Adipocyte (in vitro differentiated cells): ENCODE measurements at places on chromosomes 4 and X.

DNA sequence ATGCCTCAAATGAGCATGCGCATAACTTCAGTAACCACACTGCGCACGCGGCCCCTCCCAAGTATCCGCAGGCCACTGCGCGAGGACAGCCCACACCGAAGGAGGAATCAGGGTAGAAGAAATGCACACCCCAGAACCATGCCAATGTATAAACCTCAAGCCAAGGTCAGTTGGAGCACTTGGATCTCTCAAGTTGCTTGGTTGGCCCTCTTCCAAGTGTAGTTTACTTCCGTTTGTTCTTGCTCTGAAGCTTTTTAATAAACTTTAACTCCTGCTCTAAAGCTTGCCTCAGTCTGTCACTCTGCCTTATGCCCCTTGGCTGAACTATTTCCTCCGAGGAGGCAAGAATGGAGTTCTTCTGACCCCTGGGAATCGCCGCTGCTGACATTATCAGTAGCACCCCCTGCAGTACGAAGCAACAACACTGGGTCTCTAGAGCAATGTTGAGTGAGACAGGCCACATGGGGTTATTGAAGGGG is 22.0 kb upstream of the SPINK2 start:
- DNase-seq = no peak

- no peak for DNase-seq
These were observed 1.4 kb downstream of the TMA16 start for GRCh38 chr4:163495900-163496299.

DNA sequence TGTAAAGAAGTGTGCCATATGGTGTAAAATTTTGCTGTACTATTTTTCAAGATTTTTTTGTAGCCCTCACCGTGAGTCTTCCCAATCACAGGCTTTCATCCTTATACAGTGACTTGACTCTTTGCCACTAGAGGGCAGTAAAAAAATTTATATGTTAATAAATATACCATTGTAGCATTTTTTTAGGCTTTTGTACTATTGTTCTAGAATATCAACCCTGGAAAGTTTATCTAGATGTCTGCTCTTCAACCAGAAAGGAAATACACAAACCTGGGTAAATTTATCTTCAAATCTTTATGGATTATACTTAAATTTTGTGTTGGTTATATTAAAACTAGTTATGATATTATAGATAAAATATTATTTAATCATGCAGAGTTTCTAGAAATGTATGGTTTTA is 235.3 kb downstream of the TENM3 start:
- DNase-seq = peak; percentile 90

DNA sequence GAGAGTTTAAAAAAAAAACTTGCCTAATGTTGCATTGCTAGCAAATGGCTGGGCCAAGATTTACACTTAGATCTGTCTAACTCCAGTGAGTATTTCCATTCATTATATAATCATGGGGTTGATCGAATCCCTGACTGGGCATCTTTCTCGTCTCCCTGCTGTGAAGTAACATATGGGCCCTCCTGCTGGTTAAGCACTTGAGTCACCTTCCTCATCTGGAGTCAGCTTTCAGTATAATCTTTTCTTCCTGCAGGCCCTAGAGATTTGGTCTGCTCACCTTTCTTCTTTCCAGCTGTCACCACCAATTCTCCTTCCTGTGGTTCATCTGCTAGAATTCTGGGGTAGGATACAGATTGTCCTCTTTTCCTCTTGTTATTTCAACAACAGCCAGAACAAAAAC is 41.6 kb downstream of the TIGD2 start:
- no peak for DNase-seq

DNA sequence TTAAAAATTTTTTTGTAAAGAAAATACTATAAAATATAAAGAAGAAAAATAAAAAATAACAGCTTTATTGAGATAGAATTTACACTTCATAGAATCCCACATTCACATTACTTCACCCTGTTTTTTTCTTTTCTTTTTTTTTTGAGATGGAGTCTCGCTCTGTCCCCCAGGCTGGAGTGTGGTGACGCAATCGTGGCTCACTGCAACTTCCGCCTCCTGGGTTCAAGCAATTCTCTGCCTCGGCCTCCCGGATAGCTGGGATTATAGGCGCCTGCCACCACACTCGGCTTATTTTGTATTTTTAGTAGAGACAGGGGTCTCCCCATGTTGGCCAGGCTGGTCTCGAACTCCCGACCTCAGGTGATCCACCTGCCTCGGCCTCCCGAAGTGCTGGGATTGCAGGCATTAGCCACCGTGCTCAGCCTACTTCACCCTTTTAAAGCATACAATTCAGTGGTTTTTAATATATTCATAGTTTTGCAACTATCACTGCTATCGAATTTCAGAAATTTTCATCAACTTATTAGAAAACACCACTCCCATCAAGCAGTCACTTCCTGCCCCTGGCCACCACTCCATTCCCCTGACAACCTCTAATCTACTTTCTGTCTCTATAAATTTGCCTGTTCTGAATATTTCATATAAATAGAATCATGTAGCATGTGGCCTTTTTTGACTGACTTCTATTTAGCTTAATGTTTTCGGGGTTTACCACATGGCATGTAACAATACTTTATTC is 48.7 kb downstream of the TMEM131L start:
- no peak for DNase-seq

DNA sequence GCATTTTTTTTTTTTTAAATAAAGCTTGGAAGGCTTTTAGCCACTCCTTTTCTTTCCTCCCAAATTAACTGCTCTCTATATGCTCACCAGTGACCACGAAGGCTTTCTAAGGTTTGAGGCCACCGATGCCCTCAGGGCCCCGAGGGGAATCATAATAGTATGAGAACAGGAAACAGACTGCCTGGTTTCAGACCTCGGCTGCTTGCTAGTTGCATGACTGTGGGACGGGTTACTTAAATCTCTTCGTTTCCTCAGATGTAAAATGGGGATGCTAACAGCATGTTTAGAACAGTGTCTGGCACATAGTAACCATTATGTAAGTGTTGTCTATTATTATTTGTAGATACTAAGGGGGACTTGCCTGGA is 3.6 kb downstream of the LINC00632 start:
- DNase-seq = no peak

DNA sequence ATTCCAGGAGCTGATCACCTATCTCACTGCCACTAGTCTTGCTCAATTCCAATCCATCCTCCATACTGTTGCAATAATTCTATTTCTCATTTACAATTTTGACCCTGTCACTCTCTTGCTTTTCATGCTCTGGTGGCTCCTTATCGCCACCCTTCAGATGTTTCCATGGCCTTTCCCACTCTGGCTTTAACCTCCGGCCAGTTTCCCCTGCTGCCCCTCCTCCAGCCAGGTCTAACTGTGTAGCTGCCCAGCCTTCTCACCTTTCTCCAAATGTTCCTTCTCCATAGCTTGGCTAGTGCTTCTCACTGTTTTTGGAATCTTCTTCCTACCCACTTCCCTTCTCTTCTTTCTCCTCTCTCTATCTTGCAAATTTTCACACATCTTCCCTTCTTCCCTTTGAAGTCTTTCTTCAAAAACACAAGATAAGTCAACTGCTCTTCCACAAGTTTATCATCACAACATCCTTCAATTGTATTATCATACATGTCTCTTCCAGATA is 153.8 kb downstream of the COL25A1 start:
- DNase-seq = no peak

GRCh38 chrX:150270622-150271021 is 92.5 kb upstream of the MAMLD1 start:
- DNase-seq = no peak

GRCh38 chr4:24056289-24056688 is 166.4 kb upstream of the PPARGC1A start:
- DNase-seq = no peak
